ENCODE measurements at places on chromosomes 6 and 20.

- no peak for DNase-seq
These were observed 125.2 kb downstream of the TSHZ2 start for GRCh38 chr20:53097371-53097770.

DNA sequence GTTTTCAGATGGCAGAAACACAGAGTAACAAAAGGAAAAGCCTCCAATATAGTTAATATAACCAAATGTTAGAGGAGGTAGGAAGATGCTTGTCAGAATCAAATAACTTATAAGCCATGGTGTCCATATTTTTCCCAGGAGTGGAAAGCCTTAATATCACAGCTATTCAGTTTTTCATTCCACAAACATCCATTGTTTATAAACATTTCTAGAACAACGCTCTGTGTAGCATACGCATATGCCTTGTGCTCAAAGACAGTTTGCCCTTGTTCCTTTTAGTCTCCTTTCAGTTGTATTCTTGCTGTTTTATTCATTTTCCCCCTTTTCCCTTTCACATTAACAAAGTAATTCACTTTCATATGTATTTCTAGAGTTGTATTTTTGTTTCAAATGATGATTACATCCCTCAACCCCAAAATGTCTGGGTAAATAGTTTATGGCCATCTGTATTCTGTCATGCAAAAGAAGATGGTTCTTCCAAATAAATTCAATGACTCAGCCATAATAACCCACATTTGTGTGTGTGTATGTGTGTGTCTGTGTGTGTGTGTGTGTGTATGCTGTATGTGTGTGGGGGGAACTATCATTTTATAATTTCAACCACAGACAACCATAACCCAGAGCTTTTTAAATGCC is 455.7 kb upstream of the SOX4 start:
- DNase-seq, result no peak

DNA sequence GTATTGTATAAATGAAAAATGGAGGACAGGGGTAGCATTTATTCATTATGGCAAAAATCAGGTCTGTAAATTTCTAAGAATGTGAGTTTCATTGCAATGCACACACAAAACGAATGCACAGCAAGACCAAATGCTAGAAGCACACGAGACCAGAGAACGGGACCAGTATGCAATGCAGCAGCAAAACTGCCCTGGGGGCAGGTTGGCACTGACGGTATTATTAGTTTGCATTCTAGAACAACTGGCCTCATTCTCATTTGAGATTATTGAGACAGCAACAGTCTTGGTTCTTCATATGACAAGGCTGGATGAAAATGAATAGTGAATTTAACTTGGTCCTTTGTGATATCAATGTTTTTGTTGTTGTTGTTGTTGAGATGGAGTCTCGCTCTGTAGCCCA is 9.0 kb upstream of the MTRES1 start:
- DNase-seq, result no peak

GRCh38 chr6:80438772-80439171 is 332.3 kb downstream of the BCKDHB start:
- no peak for DNase-seq
